ENCODE measurements at places on chromosomes 2 and 18.

DNA sequence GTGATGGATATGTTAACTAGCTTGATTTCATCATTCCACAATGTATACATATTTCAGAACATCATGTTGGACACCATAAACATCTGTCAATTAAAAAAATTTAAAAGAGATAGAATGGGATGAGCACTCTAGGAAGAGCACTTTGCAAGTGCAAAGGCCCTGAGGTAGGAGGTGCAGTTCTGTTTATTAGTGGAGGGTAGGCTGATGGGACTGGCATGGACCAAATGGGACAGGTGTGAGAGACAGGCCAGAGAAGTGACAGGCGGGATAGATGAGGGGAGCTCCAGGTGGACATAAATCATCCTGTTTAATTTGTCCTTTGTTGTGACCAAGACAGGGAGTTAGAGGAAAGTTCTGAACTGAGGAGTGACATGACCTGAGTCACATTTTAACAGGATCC lies 477.9 kb downstream of the TSN start:
- DNase-seq = no peak

DNA sequence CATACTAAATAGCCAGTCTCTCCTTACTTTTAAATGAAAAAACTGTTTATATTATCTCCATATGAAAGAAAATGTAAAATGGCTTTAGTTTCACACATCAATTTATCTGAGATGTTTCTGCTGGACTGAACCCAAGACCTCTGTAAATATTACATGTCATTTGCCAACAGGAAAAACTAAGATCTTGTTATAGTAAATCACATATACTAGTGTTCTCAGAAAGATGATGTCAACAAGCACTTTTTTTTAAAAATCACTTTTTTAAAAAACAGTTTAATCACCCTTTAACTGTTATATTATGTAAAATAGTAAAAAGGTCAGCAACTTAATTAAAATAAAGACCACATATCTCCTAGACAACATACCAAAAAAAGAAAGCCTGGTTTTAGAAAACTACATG lies 46.3 kb downstream of the PTPN2 start:
- DNase-seq = no peak

DNA sequence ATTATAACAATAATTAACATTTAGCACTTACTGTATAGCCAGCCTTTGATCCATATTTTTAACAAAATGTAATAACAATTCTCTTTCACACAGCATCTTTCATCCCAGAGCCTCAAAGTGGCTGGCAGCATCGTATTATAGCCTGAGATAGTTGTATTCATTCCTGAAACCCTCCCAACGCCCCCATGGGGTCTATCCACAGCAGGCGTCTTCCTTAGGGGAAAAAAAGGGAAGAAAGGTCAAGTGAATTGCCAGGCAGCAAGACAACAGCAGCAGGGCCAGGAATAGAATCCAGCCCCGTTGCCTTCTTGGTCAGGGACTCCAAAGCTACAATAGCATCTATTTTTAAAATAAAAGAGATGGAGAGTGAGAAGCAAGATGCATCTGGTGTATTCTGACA lies 424.4 kb upstream of the ID2 start:
- no peak for DNase-seq

DNA sequence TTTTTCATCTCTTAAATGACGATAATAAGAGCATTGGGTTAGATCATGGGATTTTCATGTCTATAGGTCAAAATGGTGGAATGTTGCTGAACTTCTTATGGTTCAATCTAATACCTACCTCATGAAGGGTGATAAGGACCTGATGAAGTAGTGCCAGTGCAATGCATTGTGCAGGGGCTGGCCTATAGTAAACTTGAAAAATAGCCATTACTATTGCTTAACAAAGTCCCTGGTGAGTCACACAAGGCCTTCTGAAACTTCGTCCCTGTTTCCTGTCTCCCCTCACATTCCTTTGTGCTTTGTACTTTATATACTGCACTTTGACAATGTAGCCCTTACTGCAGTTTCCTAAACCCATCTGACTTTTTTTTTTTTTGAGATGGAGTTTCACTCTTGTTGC lies 515.9 kb downstream of the SLC4A3 start:
- DNase-seq = peak; percentile 70
